Hematopoietic multipotent progenitor cell (in vitro differentiated cells): ENCODE measurements at places on chromosomes 7 and 10.

DNA sequence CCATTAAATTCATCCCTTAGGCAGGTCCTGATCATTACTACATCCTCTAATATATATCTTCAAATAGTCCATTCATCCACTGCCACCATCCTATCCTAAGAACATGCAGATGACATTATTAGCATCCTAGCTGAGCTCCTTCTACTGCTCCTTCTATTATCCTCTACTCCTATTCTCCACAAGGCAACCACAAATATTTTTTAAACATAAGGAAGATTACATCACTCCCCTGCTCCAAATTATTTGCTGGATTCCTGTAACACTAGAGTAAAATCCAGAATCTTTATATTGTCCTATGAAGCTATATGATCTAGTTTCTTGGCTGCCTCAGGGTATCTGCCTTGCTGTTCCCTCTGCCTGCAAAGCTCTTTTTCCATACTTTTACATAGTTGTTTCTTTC lies 176.3 kb upstream of the SLC26A5 start:
- DNase-seq = no peak

DNA sequence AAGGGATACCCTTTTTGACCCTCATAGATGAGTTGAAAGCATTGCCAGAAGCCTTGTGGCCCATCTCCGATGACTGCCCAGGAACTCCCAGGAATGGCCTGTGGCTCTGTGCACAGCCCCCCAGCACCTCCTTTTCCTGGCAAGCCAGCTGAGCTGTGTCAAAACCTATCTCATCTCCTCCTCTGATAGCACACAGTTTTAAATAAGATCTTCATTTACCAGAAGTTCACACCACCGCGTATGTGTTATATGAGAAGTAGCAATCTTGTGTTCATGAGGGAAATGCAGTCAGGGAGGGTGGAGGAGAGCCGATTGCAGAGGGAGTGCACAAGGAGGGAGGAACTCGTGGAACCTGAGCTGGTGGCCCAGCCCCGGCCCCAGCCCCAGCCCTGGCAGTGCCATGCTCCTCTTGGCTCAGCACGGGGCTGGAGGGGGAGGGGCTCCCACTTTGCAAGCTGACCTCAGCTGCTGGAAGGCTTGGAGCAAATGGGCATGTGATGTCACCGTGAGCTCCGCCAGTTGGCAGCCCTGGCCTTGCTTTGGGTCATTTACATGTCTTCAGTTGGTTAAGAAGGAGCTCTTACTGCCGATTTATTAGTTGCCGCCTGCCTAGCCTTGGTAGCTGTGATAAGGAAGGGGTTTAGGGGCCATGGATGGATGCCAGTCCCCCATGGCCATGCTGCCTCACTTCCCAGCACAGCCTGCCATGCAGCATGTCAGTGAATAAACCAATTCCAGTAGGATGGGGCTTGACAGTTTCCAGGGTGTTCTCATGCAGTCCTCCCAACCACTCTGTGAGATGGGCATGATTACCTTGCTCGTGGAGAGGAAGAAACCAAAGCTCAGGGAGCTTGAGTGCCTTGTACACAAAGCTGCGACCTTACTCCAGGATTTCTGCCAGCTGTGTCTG lies 20.0 kb downstream of the UNC5B start:
- DNase-seq = no peak

DNA sequence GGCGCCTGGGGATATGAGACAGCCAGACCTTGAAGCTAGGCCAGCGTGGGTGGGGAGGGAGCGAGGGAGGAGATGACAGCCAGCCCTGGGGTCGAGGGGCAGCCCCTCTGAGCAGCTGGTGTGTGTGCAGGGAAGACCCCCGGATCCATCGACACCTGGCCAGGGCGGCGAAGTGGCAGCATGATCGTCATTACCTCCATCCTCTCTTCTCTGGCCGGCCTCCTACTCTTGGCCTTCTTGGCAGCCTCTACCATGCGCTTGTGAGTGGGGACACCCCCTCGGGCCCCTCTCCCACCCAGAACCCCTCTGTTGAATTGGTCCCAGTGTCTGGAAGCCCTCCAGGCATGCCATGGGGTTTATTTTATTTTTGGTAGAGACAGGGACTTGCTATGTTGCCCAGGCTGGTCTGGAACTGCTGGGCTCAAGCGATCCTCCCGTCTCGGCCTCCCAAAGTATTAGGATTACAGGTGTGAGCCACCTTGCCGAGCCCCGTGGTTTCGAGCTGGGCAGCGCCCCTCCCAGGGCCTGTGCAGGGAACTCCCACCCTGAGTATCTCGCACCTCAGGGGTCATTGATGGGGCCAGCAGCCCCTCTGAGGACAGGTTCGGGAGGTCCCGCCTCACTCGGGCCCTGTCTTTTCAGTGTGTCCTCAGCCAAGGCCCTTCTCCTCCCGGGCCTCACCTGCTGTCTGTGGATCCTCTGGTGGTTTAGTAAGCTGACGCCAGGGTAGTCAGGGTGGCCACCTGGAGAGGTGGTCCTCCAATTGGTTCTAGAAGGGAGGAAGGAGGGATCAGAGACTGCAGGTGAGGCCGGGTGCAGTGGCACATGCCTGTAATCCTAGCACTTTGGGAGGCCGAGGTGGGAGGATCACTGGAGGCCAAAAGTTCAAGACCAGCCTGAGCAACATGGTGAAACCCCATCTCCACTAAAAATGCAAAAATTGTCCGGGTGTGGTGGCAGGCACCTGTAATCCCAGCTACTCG lies 3.8 kb downstream of the UPK3B start:
- DNase-seq = no peak

GRCh38 chr10:19333631-19334030 lies 285.0 kb downstream of the MALRD1 start:
- DNase-seq = no peak

DNA sequence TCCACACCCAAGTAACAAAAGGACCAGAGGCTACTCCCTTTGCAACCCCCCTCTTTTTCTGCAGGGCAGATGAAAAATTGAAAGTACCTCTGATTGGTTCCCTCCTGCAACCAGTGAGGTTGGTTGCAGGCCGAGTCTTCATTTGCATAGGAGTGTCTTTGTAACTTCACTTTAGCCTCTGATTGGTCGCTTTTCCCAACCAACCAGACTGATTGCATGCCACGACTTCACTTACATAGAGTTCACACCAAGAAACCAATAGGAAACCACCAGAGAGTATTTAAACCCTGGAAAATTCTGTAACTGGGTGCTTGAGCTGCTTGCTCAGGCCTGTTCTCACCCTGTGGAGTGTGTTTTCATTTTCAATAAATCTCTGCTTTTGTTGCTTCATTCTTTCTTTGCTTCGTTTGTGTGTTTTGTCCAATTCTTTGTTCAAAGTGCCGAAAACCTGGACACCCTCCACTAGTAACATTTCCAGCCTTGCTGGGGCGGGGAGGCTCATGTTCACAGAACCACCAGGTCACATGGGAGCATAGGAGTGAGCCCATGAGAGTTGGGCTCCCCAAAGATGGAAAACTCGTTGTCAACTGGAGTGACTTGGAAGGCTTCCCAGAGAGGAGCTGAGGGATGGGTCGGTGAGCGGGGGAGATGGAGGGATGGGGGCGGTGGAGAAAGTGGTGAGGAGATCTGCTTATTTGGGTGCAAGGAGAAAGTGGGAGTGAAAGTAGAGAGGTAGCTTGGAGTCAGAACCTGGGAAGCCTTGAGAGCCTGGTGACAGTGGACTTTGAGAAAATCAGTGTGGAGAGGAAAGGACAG lies 223.6 kb downstream of the GFRA1 start:
- no peak for DNase-seq

- DNase-seq = peak; percentile 2
These were observed 101.8 kb upstream of the MKLN1 start for GRCh38 chr7:131225619-131226513.

DNA sequence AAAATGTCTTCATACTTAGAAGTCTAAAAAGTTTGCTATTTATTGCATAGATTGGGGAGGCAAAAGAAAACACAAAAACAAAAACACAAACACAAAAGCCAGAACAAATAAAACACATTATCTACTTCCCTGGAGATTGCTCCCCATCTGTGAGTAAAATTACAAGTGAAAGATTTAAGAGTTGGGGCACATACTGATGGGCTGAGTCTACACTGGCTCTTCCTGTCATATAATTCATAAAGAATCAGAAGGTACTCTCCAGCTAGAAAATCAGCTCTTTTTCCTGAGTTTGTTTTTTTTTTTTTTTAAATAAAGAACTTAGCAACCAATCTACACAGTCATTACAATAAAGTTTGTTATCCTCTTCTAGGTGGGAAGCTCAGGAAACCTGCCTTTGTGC lies 192.4 kb upstream of the LRRN3 start:
- no peak for DNase-seq

GRCh38 chr7:78370936-78371335 lies 572.4 kb downstream of the PHTF2 start:
- no peak for DNase-seq

DNA sequence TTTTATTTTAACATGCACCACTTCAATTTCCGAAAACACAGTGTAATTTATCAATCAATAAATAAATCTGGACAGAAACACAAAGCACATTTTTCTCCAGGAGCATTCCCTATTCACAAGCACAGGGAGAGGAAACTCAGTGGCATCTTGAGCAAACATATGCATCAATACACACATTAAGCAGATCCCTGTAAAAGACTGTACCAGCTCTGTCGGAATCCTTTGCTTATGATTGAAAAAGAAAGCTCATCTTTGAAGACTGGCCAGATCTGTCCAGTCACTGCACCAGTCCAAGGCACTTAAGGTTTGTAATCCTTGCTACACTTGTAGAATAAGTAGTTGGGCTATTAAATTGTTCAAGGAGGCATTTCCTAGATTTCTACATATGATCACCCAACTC lies 343.9 kb downstream of the BMPER start:
- no peak for DNase-seq

DNA sequence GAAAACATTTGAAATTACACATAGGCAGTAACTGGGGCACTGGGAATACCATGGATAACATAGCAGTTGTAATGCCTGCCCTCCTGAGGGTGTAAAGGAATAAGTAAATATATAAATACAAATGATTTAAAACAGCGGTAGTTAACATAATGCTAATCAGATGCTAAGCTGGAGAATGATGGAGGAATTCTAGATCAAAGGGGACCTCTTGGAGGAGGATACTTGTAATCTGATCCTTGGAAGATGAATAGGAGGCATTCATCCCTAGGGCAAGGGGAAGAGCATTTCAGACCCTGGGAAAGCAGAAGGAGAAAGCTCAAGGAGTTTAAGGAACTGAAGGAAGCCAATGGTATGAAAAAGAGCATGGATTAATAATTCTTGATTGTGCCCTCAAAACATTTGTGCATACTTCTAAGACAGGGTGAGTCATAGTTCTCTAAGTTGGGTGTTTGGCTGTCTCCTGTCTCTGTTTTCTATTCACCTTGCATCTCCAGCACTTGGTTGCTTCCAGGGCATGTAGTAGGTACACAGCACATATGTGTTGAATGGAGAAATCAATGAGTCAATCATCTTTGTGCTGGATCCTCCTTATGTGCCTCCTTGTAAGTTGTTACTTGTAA lies 54.8 kb upstream of the PLPP4 start:
- DNase-seq = no peak

DNA sequence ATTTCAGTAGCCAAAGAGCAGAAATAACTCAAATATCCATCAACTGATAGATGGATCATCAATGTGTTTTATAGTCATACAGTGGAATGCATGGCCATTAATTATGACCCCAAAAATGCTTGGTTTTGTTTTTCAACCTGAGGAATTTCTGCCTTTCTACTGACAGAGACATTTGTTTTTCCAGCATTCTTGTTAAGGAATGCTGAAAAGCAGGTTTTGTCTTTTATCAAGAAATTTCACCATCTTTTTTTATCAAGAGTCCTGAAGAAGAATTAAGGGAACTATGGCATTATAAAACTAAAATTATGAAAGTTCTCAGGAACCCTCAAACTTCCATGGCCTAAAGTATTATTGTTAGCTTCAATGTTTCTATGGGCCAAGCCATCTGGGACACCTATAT lies 153.4 kb upstream of the THSD7A start:
- DNase-seq = no peak

DNA sequence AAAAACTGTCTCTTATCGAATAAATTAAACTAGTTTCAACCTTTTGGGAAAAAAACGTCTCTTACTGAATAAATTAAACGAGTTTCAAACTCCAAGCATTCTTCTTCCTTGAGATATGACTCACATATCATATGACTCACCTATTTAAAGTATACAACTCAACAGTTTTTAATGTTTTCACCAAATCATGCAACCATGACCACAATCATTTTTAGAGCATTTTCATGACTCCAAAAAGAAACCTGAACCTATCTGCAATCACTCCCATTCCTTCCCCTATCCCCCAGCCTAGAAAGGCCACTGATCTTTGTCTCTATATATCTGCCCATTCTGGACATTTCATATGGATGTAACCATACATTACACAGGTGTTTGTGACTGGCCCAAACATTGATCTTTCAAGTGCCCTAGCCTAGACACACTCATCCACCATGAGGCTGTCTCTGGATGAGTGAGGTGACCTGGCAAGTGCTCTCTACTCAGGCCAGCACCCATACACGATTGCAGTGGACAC lies 115.3 kb downstream of the PIP4K2A start:
- no peak for DNase-seq

DNA sequence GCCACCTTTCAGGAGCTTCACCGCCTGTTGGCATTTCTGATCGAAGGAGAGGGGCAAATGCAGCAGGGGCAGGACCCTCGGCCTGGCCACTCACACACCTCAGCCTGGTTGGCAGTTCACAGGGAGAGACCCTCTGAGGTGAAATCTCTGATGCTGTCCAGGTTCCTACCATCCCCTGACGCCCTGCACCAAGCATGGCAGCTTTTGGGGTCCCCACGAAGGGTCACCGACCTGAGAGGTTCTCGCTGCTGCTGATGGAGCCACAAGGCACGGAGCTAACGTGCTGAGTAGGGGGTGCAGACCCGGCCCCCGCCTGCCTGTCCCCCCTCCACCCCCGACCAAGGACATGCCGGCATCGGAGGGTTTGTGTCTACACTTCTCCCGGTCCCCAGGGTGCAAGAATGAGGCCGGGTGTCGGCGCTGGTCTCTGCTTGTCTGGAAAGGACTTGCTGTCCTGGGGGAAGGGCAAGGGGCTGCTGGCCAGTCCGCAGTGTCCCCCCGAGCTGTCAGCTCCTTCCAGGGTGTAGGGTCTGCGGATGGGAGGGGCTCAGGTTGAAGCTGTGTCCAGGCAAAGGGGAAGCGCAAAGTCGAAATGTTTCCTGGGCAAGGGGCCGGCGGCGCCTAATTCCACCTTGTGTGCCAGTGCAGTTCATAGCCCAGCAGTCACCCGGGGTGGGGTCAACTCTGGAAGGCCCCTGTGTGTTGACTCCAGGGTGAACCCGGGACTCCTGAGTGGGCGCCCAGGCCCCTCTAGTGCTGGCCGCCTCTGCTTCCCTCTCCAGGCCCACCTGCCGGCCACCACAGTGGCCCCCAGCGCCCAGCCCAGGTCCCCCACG lies 132.6 kb downstream of the DNAJB6 start:
- DNase-seq = no peak

- DNase-seq = no peak
These were observed 141.4 kb upstream of the PRKCQ start for GRCh38 chr10:6721480-6721879.
